Osteoblast (primary cell): ENCODE measurements at places on chromosomes 2 and 18.

DNA sequence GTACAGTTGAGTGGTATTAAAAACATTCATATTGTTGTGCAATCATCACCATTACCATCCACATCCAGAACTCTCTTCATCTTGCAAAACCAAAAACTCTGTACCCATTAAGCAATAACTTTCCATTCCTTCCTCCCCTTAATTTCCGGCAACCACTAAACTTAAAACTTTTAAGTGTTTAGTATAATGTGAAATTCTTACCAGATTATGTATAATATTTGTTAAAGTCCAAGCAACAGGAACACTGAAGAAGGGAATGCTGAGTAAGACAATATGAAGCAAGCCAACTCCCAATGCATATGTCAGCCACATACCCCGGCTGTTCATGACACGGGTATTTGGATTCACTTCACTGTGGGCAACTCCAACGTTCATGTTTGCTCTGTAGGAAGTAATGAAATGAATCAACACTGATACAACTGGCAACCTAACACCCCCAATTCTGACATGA is 1.9 kb downstream of the ORMDL1 start:
- H3K4me1 ChIP-seq, result peaks cover 18% of the 10 kb centered on the region
- no peaks in the 10 kb centered on the region for H3K27me3 ChIP-seq
- no peak for DNase-seq
- H3K36me3 ChIP-seq, result peaks cover 37% of the 10 kb centered on the region
- peak overlapping the region; percentile 95 for H3K27ac ChIP-seq

DNA sequence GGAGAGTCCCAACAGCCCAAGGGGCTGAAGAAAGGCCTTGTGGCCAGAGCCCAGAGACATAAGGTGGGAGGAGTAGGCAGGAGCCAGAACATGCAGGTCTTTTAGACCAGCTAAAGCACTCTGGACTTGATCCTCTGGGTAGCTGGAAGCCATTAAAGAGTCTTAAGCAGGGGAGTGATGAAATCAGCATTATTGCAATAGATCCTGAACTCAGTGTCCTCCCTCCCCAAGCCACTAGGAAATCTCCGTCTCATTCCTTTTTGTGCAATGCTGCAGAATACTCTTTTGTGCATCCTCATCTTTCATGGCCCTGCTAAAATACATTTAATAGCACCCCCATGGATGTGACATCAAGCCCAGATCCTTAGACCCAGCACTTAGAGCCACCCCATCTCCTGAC is 58.6 kb upstream of the ZCCHC2 start:
- no peaks in the 10 kb centered on the region for H3K4me1 ChIP-seq
- H3K27ac ChIP-seq, result no peak overlapping the region
- H3K27me3 ChIP-seq, result no peaks in the 10 kb centered on the region

DNA sequence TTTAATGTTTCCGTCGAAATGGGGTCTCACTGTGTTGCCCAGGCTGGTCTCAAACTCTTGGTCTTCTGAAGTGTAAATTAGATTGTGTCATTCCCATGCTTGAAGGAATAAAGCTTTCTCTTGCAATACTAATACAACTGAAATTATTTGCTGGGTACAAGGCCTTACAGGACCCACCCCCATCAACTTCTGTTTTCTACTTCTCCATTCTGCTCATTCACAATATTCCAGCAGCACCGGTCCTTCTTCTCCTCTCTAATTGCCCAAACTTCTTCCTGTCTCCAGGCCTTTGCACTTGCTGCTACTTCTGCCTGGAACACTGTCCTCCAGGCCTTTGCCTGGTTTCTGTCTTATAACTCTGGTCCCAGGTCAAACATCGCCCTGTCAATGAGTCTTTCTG is 73.8 kb downstream of the APOB start:
- no peak for DNase-seq
- H3K4me3 ChIP-seq, result no peak overlapping the region
- no peaks in the 10 kb centered on the region for H3K36me3 ChIP-seq
- H3K4me1 ChIP-seq, result no peaks in the 10 kb centered on the region
- no peak overlapping the region for H3K27ac ChIP-seq

- peaks cover 13% of the 10 kb centered on the region for H3K4me1 ChIP-seq
- DNase-seq, result no peak
- no peak overlapping the region for H3K27ac ChIP-seq
- H3K27me3 ChIP-seq, result no peaks in the 10 kb centered on the region
These were observed 235.8 kb downstream of the TCF4 start for GRCh38 chr18:55351980-55352714.

GRCh38 chr2:212066546-212066945 is 472.1 kb downstream of the ERBB4 start:
- H3K4me3 ChIP-seq, result no peak overlapping the region
- no peak for DNase-seq
- H3K36me3 ChIP-seq, result no peaks in the 10 kb centered on the region
- H3K27me3 ChIP-seq, result no peaks in the 10 kb centered on the region
- H3K4me1 ChIP-seq, result no peaks in the 10 kb centered on the region
- H3K27ac ChIP-seq, result no peak overlapping the region

DNA sequence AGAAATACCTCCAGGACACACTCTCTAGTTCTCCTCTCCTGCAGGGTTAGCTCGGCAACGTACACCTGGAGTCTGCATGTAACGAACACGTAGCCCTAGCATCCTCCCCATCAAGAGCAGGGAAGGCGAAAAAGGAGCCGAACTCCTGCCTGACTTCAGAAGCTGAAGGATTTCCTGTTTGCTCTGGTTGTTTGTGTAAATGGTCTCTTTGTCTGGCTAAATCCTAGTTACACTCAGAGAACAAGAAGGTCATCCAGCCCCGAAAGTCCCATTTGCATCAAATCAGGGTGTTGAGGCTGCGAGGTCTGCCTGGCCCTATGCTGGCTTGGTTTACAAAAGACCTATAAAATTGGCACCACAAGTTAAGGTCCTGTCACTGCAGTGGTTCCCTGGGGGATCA is 66.4 kb upstream of the POMC start:
- H3K27me3 ChIP-seq, result no peaks in the 10 kb centered on the region
- H3K4me3 ChIP-seq, result no peak overlapping the region
- H3K4me1 ChIP-seq, result peaks cover 11% of the 10 kb centered on the region
- H3K36me3 ChIP-seq, result peaks cover 29% of the 10 kb centered on the region

GRCh38 chr2:232568161-232568560 is 17.7 kb downstream of the EIF4E2 start:
- H3K4me3 ChIP-seq, result no peak overlapping the region
- H3K4me1 ChIP-seq, result peaks cover 18% of the 10 kb centered on the region
- DNase-seq, result peak; percentile 90
- no peaks in the 10 kb centered on the region for H3K27me3 ChIP-seq
- peaks cover 70% of the 10 kb centered on the region for H3K36me3 ChIP-seq

GRCh38 chr2:165793779-165794535 is at the start of gene GALNT3:
TSS of gene GALNT3 (minus strand) at chr2:165794247. CDS start at chr2:165770700, 23,547 bp downstream.
- no peaks in the 10 kb centered on the region for H3K36me3 ChIP-seq
- peaks cover 27% of the 10 kb centered on the region for H3K4me1 ChIP-seq
- no peak for DNase-seq

GRCh38 chr2:131045286-131046027 is 47.8 kb downstream of the FAM168B start:
- H3K36me3 ChIP-seq, result peaks cover 23% of the 10 kb centered on the region
- no peak overlapping the region for H3K27ac ChIP-seq
- no peak overlapping the region for H3K4me3 ChIP-seq
- peak; percentile 78 for DNase-seq
- no peaks in the 10 kb centered on the region for H3K27me3 ChIP-seq
- no peaks in the 10 kb centered on the region for H3K4me1 ChIP-seq

DNA sequence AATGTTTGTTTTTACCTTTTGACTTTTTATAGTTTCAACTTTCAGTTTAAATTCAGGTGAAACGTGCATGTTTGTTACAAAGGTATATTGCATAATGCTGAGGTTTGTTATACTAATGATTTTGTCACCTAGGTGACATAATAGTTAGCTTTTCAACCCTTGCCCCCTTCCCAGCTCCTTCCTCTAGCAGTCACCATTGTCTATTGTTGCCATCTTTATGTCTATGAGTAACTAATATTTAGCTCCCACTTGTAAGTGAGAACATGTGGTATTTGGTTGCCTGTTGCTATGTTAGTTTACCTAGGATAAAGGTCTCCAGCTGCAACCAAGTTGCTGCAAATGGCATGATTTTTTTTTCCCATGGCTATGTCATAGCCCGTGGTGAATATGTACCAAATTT is 322.3 kb upstream of the SETBP1 start:
- no peaks in the 10 kb centered on the region for H3K36me3 ChIP-seq
- H3K27me3 ChIP-seq, result no peaks in the 10 kb centered on the region
- no peaks in the 10 kb centered on the region for H3K4me1 ChIP-seq
- H3K27ac ChIP-seq, result no peak overlapping the region
- no peak for DNase-seq

DNA sequence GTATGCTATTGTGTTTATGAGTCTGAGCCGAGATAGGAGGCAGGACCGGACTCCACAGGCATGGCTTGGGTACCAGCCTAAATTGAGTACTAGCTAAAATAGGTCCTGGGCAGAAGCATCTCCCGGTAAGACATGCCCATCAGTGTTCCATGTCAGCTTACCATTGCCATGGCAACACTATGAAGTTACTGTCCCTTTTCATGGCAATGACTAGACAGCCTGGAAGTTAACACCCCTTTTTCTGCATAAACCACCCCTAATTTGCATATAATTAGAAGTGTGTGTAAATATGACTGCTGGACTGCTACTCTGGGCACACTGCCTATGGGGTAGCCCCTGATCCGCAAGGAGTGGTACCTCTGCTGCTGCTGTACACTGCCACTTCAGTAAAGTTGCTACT is 1005.1 kb upstream of the FAM98A start:
- DNase-seq, result no peak
- no peaks in the 10 kb centered on the region for H3K4me1 ChIP-seq
- no peak overlapping the region for H3K4me3 ChIP-seq
- H3K27me3 ChIP-seq, result no peaks in the 10 kb centered on the region
- no peaks in the 10 kb centered on the region for H3K36me3 ChIP-seq
- no peak overlapping the region for H3K27ac ChIP-seq

GRCh38 chr2:48525269-48525943 is 4.5 kb upstream of the STON1 start:
- H3K4me1 ChIP-seq, result peaks cover 2% of the 10 kb centered on the region
- peaks cover 4% of the 10 kb centered on the region for H3K36me3 ChIP-seq
- no peaks in the 10 kb centered on the region for H3K27me3 ChIP-seq
- DNase-seq, result no peak

DNA sequence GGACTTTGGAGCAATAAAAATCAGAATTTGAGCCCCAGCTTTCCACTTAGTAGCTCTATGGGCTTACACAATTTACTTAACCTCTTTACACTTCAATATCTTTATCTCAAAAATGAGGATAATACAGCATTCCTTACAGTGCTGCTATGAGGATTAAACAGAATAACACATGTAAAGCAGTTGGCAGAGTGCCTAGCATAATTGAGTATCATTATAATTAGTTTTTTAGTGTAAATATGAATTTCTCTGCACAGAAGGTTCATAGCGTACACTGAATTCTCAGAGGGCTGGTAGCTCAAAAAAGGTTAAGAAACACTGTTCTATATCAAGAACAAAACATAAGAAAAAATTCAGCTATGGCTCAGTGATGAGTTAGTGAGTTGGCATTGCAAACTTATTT is 190.4 kb upstream of the CYP26B1 start:
- no peak overlapping the region for H3K27ac ChIP-seq
- no peak for DNase-seq
- no peak overlapping the region for H3K4me3 ChIP-seq

DNA sequence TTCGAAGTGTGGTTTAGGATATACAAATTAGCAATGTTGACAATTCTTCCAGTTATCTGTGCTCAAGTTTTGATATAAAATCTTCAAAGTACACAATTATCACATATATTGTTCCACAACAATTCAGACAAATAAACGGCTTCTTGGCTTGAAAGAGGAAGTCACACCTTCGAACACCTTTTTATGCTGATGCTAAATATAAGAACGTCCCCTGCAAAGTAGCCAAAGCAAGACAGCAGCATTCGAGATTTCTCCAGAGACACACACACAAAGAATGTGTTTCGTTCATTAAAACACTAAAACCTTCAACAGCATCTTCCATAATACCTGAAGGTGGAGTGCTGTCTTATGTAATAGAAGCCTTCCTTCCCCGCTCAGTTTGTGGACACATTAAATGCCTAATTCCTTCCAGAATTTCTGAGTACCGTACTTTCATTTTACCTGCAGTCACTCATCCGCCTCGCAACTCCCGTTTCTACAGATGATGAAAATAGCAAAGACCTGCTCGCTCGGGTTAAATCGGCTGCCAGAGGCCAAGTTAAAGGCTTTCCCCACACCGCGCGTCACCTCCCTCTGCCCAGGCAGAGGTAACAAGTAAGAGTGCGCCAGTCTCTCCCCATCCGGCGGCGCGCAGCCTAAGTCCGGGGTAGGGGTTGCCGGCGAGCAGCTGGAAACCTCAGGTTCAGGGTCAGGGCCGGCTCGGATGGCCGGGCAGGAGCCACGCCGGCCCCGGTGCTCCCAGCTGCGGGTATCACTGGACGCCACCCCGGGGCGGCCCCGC is 847 bp downstream of the SERPINE2 start:
- peaks cover 3% of the 10 kb centered on the region for H3K36me3 ChIP-seq
- H3K27ac ChIP-seq, result peak overlapping the region; percentile 17
- peak overlapping the region; percentile 87 for H3K4me3 ChIP-seq
- H3K4me1 ChIP-seq, result peaks cover 9% of the 10 kb centered on the region

DNA sequence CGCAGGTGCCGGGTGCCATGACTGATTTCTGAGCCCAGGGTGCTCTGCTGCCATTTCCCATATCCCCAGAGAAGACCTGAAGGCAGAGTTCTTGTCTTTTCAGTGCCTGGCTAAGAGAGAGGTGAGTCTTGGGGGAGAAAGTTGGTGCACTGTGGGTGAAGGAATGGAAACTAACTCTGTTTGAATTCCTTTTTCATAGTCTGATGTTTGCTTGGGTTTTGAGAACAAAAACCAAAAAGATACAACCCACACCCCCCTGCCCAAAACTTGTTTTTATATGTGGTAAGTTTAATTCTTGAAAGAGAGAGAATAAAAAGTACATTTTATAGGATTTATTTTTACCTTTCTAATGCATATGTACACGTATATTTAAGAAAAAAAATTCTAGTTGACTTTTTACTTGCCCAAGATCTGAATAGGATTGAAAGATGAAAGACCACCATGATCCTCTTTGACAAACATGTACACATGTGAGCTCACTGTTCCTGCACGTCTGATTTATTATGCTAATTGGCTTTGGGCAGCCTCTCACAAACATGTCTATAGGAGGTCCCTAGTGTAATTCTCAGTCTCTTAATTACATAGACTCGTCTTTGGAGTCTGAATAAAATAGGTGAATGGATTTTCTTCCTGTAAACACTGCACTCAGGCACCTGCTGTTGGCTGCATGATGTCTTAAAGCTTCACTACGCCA is 46.3 kb downstream of the ARL4C start:
- DNase-seq, result no peak
- peaks cover 28% of the 10 kb centered on the region for H3K4me1 ChIP-seq
- no peak overlapping the region for H3K4me3 ChIP-seq
- no peaks in the 10 kb centered on the region for H3K27me3 ChIP-seq
- no peaks in the 10 kb centered on the region for H3K36me3 ChIP-seq
- peak overlapping the region; percentile 94 for H3K27ac ChIP-seq

GRCh38 chr2:198036029-198036879 is 231.9 kb downstream of the PLCL1 start:
- no peaks in the 10 kb centered on the region for H3K27me3 ChIP-seq
- no peaks in the 10 kb centered on the region for H3K4me1 ChIP-seq
- no peaks in the 10 kb centered on the region for H3K36me3 ChIP-seq
- no peak overlapping the region for H3K27ac ChIP-seq
- no peak for DNase-seq
